ENCODE measurements at places on chromosomes 1 and 21.

GRCh38 chr1:202241376-202242079 lies 47.9 kb downstream of the LGR6 start:
- DNase-seq = no peak

DNA sequence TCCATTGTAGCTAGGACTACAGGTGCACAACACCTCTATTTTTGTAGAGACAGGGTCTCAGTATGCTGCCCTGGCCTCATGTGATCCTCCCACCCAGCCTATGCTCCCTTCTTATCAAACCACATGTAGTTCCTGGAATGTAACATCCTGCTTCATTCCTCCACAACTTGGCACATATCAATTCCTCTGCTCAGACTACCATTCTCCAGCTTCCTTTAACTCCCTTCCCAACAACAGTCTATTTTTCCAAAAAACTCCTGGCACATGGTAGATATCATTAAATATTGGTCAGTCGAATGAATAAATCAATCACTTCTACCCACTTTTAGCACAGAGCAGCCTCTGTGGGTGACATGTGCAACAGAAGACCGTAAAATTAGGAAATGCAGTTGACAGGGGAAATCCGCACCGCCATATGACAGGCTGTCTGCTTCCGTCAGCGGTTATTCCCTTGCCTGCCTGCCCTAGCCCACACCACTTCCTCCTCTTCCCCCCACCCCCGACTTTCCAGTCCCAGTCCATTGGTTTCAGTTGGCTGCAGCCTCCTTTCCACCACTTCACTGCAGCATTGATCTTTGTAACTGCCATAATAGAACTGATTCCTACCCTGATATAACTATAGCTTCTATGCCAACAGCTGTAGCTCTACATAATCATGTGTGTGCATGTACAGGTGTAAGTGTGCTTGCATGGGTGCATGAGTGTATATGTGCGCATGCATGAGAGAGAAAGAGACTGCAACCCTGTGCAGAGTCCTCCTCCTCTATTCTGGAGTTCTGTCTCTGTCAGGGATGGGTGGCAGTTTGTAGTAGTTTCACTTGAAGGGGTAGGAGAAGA lies 6.8 kb upstream of the AKR1A1 start:
- peak; percentile 53 for DNase-seq

GRCh38 chr1:22048351-22049192 lies 3.9 kb upstream of the CDC42 start:
- DNase-seq = no peak

GRCh38 chr1:96309783-96310182 lies 411.8 kb upstream of the PTBP2 start:
- DNase-seq = no peak

DNA sequence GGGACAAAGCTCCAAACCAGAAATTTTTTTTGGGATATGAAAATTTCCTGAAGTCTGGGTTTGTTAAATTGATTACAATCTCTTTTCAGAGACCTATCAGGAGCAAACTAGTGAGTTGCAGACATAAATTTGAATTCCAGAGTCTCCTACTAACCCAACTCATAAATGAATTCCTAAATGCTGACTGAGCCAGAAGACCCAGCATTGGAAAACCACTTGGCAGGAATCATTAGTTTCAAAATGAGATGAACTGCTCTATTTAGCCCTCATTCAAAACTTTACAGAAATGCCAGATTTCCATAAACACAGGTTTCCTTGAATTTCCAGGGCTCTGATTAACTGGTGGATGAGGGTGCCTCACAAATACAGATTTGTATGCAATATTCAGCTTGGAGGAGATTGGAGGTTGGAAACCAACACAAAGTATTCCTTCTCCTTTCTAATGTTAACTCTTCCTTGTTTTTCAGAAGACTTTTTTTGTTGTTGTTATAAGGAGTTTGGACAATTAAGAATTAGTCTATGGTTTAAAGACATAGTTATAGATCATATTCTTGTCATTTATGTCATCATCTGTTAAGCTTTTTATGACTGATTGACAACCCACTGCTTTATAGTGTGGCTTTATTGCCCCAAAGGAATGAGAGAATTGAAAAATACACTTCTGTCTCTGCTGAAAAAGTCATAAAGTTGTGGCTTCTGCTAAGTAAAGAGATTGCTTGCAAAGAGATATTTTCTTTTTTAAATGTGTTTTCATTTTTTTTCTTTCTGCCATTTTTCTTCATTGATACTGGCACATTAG lies 222.8 kb downstream of the HLX start:
- DNase-seq = no peak

DNA sequence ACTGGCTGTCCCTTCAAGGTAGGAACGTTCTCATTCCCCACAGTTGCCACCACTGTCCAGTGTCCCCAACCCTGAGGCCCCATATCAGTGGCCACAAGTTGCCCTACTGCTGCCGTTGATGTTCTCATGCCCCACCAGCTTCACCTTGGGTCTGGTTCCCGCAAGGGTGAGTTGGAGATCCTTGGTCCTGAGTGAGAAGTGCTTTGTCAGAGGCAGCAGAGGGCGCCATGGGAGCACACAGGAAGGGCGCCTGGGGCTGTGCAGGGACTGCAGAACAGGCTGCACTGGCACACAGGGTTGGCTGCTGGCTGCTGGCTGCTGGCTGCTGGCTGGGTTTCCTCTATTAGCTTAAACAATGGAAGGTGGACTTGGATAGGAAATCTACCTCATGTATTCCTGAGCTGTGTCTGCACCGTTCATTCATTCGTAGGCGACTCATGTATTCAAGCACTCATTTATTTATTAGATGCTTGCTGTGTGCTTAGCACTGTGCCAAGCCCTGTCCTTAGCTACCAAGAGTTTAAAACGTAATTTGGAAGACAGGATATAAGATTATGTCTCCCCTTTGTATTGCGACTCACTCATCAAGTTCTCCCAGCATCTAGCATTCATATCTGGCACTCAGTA lies 2.1 kb upstream of the S100A9 start:
- DNase-seq = no peak

DNA sequence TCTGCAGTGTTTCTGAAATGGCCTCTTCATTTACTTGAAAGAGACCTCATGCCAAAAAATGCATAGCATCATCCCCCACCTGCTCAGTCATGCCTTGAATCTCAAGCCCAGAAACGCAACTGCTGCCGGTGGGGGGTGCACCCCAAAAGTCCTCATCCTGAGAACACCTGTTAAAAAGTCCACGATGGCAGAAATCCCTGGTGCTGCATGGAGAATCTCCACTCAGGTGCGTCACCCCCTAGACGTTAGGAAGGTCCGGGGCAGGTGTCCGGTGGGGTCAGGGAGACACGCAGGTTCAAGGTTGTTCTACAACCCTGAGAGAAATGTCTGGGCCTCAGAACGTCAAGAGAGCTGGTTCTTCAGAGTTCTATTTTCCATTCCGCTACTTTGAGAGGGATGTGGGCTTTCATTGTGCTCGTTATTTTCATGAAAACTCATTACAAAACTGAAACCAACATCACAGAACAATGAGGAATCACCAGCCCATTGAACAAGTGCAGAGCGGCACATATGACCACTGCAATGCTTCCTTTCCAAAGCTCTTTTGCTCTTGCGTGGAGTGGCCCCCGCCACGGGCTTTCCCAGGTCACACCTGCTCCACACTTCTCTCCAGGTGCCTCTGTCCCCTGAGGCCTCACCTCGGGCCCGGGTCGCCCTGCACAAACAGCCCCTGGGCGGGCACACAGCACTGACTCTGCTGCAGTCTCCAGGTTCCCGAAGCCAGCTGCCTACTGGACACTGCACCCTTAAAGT lies 201.9 kb downstream of the TOMM20 start:
- DNase-seq = peak; percentile 25

GRCh38 chr1:87104945-87105344 lies 190.5 kb downstream of the HS2ST1 start:
- no peak for DNase-seq

- no peak for DNase-seq
Observed at GRCh38 chr1:218659911-218660677, 315.0 kb downstream of the TGFB2 start.

- DNase-seq = no peak
Observed at GRCh38 chr1:91523482-91523881, 22.8 kb downstream of the CDC7 start.

DNA sequence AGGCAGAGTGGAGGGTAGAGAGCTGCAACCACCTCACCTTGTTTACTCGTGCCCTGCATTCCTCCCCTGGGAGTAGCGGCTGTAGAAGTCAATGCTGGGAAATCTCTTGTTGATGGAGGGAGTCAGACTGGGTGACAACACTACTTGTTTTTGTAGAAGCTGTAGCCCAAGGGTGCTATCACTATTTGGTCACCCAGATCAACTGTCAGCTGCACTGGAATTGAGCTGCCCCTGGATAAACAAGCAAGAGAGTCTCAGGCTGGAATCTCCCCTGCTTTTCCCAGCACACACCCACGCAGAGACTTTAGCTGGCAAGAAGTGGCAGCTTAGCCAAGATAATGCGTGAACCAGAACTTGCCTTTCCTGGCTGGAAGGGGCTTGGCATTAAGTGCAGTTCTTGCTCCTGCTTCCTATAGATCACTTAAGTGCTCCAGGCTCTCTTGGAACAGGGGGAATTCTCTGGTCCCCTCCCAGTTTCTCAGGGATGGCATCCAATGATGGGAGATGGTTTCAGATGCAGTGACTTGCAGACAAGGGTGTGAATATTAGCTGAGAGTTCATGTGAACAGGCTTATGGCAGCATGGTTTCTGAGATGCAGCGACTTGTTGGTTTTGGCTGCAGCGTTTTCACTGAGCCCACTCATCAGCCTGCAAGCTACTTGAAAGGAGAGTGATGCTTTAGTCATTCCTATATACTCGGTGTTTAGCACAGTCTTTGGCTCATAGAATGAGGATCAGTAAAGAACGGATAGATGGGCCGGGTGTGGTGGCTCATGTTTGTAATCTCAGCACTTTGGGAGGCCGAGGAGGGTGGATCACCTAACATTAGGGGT lies 16.8 kb downstream of the ATP2B4 start:
- DNase-seq = no peak

DNA sequence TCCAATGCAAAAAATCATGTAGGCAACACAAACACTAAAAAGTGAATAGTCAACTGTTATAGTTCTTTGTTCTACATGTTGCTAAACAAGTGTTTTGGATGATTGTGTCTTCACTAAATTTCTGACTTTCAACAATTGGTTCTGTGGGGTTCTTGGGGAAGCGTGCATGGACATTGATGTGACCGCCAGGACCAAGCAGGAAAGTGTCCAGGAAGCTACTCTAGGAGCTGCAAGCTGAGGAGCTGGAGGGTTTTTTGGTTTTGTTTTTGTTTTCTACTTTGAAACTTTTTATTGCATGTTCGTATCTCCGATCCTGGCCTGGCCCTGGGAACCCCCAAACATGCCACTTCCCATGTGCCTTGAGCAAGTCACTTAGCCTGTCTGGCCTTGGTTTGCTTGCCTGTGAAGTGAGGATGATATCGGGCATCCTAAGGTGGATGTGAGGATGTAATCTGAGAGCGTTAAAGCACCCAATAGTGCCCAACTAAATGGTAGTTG lies 8.0 kb downstream of the TMPRSS3 start:
- DNase-seq = no peak

GRCh38 chr1:217585577-217585976 lies 45.3 kb downstream of the GPATCH2 start:
- DNase-seq = no peak

- no peak for DNase-seq
Observed at GRCh38 chr1:3462356-3463012, 8.0 kb downstream of the ARHGEF16 start.

GRCh38 chr1:213858581-213858980 lies 129.2 kb upstream of the PROX1 start:
- no peak for DNase-seq
